ENCODE measurements at places on chromosomes 7 and 10.

DNA sequence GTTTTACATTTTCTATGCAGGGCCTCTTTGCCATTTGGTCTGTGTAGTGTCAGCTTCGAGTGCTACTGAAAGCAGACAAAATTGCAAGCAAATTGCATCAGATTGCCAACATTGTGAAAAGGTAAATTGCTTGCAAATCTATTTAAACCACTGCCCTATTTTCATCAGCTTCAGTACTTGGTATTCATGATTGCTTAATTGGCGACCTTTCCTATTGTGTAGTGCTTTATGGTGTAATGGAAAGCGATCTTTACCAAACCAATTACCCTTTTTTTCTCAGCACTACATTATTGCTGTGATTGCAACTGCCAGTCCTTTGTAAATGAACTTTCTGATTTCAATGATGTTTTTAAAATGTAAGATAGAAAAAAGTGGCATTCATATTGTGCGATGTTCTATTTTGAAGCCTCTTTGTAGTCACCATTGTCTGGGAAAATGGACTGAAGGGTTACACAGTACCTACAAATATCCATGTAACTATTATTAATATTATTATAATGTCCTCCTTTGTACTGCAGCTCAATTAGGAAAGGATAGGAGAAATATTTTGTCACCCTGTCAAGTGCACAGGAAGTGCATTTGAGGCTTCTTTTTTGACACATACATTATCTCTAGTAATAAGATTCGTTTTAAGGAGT lies 177.7 kb upstream of the SP8 start:
- no peak for DNase-seq

DNA sequence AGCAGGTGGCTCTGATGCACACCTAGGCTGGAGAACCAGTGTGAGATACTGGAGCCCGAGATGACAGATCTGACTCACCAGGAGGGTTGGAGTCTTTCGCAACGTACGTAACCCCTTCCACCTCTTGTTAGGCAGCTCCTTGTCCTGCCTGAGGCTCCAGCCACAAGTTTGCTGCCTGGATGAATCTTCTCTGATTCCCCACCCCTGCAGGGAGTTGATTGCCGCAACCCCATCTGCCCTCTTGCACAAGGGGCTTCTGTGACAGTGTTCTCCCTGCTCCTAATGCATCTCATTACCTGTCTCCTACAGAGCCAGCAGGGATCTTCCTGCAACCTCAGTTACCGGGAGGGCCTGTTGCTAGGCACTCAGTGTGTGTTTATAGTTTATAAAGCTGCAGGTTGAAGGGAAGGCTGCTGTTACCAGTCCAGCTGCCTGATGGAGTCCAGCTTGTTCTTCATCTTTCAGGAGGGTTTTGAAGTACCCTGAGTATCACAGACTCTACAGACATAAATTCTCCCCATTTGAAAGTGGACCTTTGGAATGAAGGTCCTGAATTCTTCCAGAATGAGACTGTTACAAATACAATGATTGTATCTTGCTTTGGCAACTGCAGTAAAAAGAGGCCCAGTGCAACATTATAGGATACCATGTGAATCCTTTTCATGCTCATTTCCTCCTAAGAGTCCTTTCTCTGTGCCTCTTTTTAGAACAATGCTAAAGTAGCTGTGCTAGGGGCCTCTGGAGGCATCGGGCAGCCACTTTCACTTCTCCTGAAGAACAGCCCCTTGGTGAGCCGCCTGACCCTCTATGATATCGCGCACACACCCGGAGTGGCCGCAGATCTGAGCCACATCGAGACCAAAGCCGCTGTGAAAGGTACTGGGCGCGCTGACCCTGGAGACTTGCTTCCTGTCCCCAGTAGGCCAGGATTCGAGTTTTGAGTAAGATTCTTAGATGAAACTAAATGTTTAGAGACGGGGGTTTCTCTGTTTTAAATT lies 6.5 kb downstream of the MDH2 start:
- no peak for DNase-seq

GRCh38 chr10:83941189-83941588 lies 198.1 kb upstream of the GHITM start:
- DNase-seq, result no peak

- no peak for DNase-seq
Observed at GRCh38 chr7:8185926-8186683, 75.9 kb downstream of the ICA1 start.

GRCh38 chr10:62939698-62940097 lies 123.5 kb upstream of the EGR2 start:
- no peak for DNase-seq

DNA sequence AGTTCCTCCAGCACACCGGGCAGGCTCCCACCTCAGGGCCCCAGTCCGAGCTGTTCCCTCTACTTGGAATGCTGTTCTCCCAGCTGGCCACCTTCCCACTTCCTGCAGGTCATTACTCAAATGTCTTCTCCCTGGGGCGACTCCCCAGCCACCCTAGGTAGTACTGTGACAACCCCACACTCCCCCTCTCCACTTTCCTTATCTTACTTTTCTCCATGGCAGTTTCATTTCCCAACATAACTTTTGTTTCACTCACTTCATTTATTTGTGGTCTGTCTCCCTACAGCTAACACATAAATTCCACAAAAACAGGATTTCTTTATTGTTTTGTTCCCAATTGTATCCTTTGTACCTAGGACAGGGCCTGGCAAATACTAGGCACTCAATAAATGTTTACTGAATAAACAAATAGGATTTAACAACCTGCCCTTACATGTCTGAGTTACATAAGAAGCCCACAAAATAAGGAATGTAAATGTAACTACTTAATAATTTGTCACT lies 76.5 kb downstream of the JAZF1 start:
- no peak for DNase-seq

DNA sequence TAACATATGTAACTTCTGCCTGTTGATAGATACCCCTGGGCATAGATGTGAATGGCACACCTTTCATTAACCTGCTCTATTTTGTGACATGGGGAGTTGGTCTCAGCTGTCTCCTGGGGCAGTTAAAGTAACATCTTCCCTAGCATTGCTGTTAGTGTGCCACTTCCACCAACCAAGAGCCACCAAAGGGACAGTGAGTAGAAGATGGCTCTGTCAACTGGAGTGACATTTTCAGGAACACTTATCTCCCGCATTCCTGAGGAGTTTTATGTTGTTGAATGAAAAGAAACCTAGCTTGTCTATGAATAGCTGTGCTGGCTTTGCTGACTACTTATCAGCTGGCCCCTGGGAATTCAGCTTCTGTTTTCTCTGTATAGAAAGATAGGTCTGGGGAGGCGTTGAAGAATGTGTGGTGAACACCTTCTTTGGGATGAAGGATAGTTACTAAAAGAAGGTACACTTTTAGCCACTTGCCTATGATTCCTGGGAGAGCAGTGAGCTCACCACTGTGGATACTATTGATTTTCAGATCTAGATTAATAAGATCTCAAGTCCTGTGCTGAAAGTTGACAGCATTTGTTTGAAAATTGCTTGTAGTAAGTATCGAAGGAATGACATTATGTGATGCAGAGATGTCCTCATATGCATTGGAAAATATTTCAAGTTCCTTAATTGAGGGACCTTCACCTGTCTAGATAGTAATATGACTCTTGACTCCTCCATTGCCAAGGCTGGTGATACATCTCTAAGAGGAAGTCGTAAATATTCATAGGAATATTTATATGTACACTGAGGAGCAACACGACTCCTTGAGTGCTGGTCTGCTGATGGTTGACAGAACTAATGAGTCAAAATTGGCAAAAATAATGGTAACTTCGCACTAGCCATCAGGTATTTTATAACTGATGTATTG lies 7.6 kb downstream of the STARD3NL start:
- DNase-seq, result no peak

DNA sequence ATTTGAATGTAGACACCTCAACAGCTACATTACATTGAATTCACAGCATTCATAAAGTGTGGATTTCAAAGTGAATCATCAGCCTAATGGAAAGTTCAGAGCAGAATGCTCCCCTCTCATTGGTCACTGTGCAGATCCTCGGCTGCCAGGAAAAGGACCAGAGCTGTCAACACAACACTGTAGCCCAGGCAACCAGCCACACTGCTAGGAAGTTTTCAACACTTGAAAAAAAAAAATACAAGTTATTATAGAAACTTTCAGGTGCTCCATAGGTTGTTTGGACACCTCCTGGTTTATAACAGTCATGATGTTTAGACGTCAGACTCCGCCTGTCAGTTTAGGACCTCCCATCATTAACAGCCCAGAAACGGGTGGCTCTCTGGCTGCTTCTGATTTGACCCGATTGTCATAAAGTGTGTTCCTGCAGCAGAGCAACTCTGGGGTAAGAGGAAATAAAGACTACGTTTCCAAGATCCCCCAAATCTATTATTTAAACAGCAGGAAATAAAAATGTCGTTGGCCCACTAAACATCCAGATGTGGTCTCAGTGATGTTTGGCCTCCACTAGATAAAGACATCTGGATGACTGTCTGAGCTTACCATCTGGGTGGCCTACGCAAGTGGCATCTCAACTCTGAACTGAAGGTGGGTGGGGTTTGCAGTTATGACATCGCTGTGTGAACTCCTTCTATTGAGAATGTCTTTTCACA lies 117.4 kb downstream of the CABCOCO1 start:
- no peak for DNase-seq

GRCh38 chr10:67259319-67259929 lies 333.6 kb downstream of the LRRTM3 start:
- DNase-seq, result no peak

GRCh38 chr10:49594594-49594993 lies 15.5 kb upstream of the SLC18A3 start:
- DNase-seq, result no peak

DNA sequence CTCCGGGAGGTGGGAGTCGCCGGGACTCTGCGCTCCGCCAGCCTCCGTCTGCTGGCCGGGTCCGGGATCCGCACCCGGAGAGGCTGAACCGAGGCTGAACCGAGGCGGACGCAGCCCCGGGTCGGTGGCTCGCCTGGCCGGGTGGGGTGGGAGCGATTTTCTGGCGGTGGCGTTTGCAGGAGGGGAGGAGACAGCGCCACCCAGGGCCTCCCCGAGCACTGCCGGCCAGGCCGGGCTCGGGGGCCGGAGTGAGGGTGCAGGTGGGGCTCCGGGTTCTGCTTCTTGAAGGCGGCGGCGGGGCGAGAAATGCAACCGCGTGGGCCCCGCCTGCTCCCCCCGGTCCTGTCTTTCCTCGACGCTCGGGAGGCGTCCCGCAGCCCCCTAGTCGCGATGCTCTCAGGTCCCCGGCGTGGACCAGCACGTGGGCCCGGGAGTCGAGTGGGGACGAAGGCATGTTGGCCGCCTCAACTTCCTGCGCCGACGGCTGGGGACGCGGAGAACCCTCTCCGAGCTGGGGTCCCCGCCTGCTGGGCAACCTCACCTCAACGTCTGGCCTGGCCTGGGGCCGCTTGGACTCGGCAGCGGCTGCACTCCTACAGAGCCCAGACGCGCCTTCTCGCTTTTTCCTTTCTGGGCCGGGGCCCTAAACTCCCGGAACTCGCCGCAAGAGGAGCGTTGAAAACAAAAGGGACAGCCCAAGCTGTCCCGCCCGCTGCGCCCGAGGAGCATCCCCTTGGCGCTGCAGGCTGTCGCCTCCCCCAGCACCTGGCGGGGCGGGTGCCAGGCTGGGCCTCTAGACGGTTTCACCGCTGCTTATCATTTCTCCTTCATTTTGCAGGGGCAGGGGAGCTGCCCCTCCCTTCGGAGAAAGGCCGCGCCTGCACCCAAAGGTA lies 25.2 kb upstream of the VAX1 start:
- no peak for DNase-seq

DNA sequence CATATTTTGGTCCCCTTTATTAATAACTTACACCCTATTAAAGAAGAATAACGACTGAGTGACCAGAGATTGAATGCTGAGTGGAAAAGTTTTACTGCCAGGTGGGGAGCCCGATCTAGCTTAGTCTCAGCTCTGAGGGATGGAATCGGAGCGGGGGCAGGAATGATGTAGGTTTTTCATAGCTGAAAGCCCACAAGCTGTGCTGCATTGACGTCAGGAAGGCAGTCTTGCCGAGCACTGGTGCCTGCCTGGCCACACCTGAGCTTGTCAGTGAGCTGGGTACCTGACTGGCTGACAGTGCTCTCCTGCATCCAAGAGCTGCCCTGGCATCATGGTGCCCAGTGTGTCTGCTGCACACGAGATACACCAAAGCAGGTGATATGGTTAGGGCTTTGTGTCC lies 34.8 kb downstream of the GRK5 start:
- DNase-seq, result no peak

- no peak for DNase-seq
Observed at GRCh38 chr10:108877095-108877561, 1046.2 kb downstream of the XPNPEP1 start.
